Activated CD4-positive, alpha-beta T cell treated with anti-CD3 and anti-CD28 coated beads, Interleukin-2, amount 50 U/mL, for 4 hours (primary cell): ENCODE measurements at places on chromosomes 3 and 15.

- DNase-seq = no peak
Measured at GRCh38 chr3:180401226-180401625, 200.7 kb upstream of the TTC14 start.

- no peak for DNase-seq
Measured at GRCh38 chr15:32718227-32718820, 520 bp downstream of the GREM1 start.

GRCh38 chr3:44365952-44366351 is 27.4 kb downstream of the TCAIM start:
- no peak for DNase-seq

DNA sequence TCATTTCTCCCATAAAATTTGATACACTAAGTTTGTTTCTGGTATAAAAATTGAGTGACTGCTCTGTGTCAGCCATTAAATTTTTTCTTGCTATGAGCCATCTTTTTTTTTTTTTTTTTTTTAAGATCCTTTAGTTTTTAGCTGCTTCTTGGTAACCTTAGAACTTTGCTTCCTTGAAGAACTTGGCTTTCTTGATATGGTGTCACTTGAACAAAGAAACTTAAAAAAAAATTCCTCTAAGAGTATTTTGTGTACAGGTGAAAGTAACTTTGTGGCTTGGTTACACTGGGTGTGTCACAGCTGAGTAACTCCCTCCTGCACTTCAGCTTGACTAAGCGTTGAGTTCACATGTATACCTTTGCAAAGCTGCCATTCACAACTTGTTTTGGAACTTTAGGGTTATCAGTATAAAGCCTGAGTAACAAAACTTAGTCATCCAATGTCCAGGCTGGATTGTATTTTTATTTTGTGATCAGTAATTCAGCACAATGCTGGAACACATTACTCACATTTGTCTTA is 6.5 kb downstream of the CHD2 start:
- DNase-seq = peak; percentile 57

GRCh38 chr15:62749036-62749815 is 293.3 kb upstream of the TPM1 start:
- DNase-seq = no peak

DNA sequence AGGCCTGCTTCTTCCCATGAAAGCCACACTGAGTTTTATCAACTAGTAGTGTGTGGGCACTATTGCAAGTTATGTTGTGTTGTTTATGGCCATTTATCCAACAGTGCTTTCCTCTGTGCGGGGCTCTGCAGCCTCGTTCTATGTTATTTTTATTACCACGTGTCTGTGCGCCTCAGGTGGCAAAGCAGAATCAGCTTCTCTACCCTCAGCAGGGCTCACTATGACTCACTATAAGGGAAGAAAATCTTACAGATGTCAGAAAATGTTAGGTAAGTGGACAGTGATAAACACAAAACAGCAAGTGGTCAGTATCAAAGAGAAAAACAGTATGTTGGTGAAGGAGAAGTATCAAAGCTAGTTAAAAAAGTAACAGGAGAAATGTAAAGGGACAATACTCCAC is 61.4 kb downstream of the MOBP start:
- DNase-seq = no peak

DNA sequence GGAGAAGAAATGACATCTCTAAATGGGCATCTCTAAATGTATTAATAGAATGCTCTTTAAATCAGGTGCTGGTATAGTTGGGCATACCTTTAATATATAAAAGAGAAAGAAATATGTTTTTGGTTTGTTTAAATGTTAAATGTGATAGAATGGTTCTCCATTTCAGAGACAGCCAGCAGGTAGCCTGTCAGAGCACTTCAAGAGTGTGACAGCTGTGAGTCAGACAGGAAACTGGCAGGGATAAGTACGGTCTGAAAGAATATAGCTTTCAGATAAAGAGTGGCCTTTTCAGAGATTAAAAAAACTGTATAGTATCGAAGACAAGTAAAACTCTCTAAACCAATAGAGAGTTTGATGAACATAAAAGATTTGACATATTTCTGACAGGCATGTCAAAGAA is 654.1 kb downstream of the IGSF11 start:
- no peak for DNase-seq

GRCh38 chr3:15903759-15904720 is 106.3 kb upstream of the ANKRD28 start:
- no peak for DNase-seq

DNA sequence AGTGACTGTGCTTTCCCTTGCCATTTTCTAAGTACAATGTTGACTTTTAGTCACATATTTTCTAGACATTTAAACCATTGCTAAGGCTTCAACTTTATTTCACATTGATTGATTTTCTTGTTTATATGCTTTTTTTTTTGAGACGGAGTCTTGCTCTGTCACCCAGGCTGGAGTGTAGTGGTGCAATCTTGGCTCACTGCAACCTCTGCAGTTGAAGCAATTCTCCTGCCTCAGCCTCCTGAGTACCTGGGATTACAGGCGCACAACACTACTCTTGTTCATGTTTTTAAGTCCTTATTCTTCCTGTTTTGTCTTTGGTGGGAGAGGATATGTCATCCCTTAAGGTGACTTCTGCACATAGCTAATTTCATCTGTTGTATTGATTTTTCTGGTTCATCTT is 74.9 kb upstream of the LRRFIP2 start:
- no peak for DNase-seq

GRCh38 chr15:63190769-63191649 is 1.6 kb downstream of the RAB8B start:
- no peak for DNase-seq

DNA sequence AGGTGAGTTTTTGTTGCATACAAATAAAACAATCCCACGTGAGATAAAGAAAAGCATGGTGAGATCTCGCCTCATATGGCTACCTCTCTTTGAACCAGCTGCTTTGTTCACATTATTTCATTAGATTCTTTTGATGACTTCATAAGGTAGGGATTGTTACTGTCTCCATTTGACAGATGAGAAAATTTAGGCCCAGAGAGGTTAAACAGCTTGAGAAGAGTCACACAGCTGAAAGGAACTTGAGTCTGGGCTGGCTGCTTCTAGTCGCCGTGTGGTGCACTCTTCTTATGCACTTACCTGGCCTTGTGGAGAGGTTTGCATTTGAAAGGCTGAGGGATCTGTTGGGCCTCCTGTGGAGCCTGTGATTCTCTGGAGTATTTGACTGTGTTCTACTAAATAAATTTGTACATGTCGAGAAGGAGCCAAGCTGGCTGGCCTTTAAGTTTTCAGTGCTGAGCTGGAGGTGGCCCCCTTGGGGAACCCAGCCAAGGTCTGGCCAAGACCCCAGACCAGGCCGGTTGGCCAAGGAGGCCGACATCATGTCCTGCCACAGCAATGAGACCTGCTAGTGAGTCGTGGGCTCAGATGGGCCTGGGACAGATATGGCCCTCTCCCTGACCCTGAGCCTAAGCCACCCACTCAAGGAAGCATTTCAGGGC is 125.1 kb downstream of the SMAD6 start:
- DNase-seq = no peak

- DNase-seq = no peak
Measured at GRCh38 chr3:197336348-197336747, 37.9 kb upstream of the DLG1 start.

DNA sequence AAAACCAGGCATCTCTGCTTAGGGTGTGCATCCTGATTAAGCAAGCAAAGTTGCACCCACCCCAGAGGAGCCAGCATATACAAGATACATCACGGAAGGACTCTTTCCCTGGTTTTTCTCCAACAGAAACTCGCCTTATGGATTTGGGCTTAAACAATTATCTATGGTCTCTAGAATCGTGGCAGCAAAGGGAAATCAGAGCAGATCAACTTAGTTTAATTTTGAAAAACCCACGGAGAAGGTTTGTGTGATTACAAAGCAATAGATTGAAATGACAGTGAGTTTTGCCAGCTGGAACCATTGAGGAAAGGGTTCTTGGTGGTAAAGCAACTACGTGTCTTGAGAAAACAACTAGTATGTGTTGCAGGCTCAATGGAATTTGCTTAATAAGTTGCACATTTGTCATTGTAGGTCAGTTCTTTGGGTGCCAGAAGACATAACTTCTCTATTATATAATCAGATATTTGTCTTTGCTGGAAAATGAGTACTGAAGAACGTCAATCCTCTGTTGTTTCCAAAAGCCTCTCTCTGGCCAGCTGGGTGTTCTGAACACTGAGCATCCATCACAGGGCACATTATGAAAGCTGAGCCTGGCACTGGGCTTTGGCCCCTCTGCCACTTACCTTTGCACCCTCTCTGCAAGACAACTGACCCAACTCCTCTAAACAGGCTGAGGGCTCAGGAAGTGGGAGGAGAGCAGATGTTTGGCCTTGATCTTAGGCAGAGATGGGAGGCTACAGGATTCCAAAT is 75.7 kb upstream of the FBN1 start:
- DNase-seq = no peak

DNA sequence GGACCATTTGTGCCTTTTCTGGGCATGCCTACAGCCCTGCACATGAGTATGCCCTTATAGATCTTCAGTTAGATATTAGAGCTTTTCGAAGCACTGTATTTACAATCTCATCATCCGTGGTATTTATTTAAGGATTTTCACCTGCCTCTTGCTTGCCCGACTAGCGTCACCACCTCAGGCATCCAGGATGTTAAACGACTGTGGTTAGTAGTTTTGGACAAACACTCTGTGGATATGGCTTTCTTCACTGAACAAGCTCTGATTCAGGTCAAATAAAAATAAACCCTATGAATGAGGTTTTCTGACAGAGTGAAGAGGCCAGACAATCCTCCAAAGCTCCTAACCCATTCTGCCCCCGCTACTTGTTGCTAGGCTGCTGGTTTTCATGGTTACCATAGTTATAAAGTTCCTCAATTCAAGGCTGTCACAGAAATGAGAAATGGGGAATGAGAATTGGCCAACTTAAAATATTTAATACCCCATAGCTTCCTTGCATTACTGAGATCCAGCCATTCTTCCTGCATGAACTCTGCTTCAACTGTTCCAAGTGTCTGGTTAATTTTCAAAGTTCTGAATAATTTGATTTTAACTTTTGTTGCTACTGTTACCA is 440.1 kb downstream of the GABRG3 start:
- DNase-seq = no peak

- no peak for DNase-seq
Measured at GRCh38 chr15:39510001-39510701, 70.7 kb upstream of the THBS1 start.

DNA sequence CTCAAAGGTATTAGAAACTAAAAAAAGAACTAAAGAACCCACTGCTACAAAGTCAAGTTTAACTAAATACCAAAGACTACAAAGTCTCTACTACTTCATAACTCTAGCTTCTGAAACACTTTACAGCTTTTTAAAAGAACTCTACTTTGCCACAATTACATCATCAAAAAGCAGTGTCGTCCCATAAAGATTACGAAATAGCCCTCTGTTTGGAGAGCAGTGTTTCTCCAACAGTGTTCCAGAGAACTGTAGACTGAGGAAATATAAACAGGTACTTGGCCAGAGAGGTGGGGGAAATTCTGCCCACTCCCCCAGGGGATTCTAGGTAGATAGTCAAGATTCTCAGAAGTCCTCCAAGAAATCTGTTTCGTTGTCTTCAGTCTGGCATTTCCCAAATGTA is 225.6 kb downstream of the PDZRN3 start:
- no peak for DNase-seq

DNA sequence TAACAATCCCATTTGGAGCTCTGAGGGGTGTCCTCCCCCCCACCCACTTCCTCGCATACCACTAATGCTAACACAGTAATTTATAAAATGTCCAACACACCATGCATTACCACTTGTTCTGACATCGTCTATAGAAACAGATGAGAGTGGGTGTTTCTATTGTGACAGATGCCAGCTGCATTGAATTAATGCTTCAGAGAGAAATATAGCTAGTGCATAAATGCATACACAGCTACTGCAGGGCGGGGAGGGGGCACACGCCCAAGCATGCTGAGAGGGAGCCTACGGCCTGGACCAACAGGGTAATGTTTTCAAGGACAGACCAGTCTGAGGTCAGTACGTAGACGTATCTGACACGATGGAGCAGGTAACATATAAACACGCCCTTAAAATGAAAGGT is 106.0 kb upstream of the FEZF2 start:
- DNase-seq = no peak

GRCh38 chr15:49296258-49296657 is 126.2 kb downstream of the GALK2 start:
- no peak for DNase-seq

- no peak for DNase-seq
Measured at GRCh38 chr15:95557226-95558046, 773.1 kb upstream of the NR2F2 start.

- DNase-seq = no peak
Measured at GRCh38 chr3:101966226-101966625, 116.9 kb downstream of the NFKBIZ start.

GRCh38 chr3:195077611-195078540 is 193.1 kb downstream of the XXYLT1 start:
- DNase-seq = no peak

DNA sequence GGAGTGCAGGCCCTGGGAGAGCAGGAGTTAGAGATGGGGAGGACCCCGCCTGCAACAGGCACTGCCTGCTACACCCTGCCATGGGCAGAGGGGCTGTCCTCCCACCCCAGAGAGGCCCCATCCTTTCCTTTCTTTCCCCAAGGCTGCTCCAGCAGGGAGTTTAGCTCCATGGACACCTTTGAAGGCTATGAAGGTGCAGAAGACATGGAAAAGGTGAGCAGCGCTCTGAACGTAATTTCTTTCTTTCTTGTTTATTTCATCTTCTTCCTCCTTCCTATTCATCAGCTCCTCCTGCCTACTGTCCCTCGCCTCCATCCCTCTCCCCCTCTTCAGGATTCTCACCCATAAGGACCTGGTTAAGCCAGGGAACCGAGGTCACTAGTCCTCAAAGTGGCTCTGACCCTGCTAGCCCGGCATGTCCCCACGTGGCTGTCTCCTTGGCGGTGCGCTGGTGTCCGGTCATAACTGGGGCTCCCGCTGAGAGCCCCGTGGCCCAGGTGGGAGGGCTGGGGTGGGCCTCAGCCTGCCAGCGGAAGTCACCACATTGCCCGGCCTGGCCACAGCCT is 16.0 kb upstream of the ADIPOQ start:
- DNase-seq = no peak

DNA sequence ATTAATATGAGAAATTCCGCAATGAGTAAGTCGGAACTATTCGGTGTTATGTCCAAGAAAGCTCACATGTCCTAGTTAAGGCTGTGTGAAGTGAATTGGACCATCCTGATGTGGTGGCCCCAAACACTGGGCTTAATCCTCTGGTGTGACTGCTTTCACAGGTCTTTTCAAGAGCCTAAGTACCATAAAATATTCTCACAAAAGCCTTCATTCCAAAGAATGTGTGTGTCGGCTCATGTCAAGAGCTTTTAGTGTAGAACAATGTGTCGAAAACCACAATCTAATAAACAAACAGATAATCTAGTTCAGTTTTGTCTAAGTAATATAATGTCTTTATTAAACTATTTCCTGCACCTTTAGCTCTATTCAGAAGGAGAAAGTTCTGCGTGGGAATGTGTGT is 311.4 kb downstream of the LPP start:
- DNase-seq = no peak

GRCh38 chr3:186532598-186533072 is 11.5 kb downstream of the CRYGS start:
- no peak for DNase-seq

GRCh38 chr3:185549651-185550111 is 2.7 kb downstream of the LIPH start:
- no peak for DNase-seq

- DNase-seq = no peak
Measured at GRCh38 chr15:62392376-62392775, 227.3 kb upstream of the C2CD4B start.
